ENCODE measurements at places on chromosomes 16 and 17. TPM values are rescaled to one million over a fixed set of nuclear protein-coding genes. Genes with fewer than 3 reads are reported as not detected.

Gene NLRC5
- 239 TPM for total RNA-seq

GRCh38 chr17:17445296-17445924 lies 31.4 kb upstream of the MED9 start:
- DNase-seq = no peak

GRCh38 chr16:88309908-88310265 lies 72.9 kb upstream of the ZNF469 start:
- DNase-seq = no peak

Gene OR3A2
- 6.2 TPM for total RNA-seq

- DNase-seq = no peak
These were observed 6.9 kb upstream of the HOXB2 start for GRCh38 chr17:48551596-48552465.

GRCh38 chr16:47627721-47628120 lies 166.6 kb downstream of the PHKB start:
- DNase-seq = no peak

Gene PRSS22
- not detected for total RNA-seq
